ENCODE measurements at places on chromosomes 3 and 15. TPM values are rescaled to one million over a fixed set of nuclear protein-coding genes. Genes with fewer than 3 reads are reported as not detected.

The RBP2 gene
- total RNA-seq, result not detected

DNA sequence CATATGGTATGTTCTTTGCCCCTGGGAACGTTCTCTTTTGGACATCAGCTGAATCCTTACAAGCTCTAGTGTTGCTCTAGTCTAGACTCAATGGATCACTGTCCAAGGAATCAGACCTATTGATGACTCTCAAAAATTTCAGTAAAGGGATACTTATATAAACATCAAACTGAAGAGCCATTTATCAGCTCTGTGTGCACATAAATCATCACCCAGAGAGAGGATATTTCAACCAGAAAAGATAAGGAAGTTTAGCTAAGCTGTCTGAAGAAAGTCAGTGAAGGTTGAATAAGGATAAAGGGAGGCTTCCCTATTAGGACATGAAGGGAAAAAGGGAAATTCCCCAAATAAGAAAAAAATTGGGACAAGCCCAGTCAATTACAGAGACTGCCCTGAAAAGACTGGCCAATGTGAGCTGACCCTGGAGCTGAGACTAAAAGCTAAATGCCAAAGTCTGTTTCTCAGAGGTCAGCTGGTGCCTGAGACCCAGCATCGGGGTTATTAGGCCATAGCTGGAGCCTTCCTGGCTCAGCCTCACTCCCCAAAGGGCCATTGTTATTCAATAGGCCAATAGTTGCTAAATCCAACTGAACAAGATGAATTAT, 424.1 kb upstream of the THBS1 start:
- no peak overlapping the region for H3K27ac ChIP-seq
- H3K27me3 ChIP-seq, result no peaks in the 10 kb centered on the region
- H3K36me3 ChIP-seq, result peaks cover 4% of the 10 kb centered on the region
- no peak overlapping the region for H3K4me3 ChIP-seq

The ATP2B2 gene
- total RNA-seq, result not detected

- no peak for DNase-seq
- H3K4me3 ChIP-seq, result no peak overlapping the region
- H3K27ac ChIP-seq, result no peak overlapping the region
- no peaks in the 10 kb centered on the region for H3K4me1 ChIP-seq
- H3K27me3 ChIP-seq, result peaks cover 5% of the 10 kb centered on the region
Measured at GRCh38 chr15:87985451-87985850, 271.1 kb downstream of the NTRK3 start.

- peaks cover 24% of the 10 kb centered on the region for H3K27me3 ChIP-seq
- no peak overlapping the region for H3K27ac ChIP-seq
- H3K36me3 ChIP-seq, result no peaks in the 10 kb centered on the region
- H3K4me3 ChIP-seq, result no peak overlapping the region
- no peak for DNase-seq
- H3K4me1 ChIP-seq, result peaks cover 7% of the 10 kb centered on the region
Measured at GRCh38 chr15:76978522-76979330, 16.2 kb upstream of the PSTPIP1 start.

GRCh38 chr3:108006881-108007331, 83.9 kb downstream of the CD47 start:
- no peak overlapping the region for H3K27ac ChIP-seq
- no peak overlapping the region for H3K4me3 ChIP-seq
- no peak for DNase-seq
- H3K27me3 ChIP-seq, result peaks cover 30% of the 10 kb centered on the region
- no peaks in the 10 kb centered on the region for H3K4me1 ChIP-seq

The USP3 gene
- 18.0 TPM for total RNA-seq

DNA sequence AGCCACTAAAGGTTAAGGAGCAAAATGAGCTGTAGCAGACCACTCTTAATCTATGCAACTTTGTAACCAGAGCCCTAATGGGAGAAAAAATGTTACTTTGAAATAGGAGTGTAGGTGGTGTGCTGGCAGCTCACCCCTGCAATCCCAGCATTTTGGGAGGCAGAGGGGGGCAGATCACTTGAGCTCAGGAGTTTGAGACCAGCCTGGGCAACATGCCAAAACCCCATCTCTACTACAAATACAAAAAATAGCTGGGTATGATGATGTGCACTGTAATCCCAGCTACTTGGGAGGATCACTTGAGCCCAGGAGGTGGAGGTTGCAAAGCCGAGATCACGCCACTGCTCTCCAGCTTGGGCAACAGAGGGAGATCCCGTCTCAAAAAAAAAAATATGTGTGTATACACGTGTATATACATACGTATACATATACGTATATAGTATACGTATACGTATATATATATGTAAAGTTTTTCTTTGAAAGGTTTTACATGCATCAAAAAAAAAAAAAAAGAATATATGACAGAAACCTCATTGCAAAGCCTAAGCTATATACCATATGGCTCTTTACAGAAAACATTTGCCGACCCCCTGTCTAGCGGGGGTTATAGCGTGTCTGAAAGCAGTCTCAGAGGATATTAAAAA, 15.7 kb downstream of the CAPN7 start:
- H3K27ac ChIP-seq, result no peak overlapping the region
- H3K36me3 ChIP-seq, result peaks cover 32% of the 10 kb centered on the region
- H3K4me1 ChIP-seq, result no peaks in the 10 kb centered on the region
- DNase-seq, result no peak
- H3K27me3 ChIP-seq, result no peaks in the 10 kb centered on the region

DNA sequence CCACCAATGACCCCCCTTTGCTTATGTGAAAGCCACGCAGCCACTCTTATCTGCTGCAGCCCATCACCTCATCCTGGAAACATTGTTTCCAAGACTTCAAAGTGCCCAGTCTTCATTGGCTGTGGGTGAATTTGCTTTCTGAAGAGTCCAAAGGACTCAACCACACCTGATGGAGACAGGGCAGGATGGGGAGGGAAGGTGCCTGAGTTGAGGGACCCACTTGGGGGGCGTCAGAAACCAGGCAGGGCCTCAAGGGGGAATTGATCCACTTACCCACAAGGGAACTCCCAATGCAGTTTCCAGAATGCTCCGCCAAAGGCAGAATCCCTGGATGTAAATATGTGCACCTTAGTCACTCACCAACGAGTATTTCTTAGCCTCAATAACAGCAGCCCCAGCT, 147.9 kb upstream of the ATP2B2 start:
- no peaks in the 10 kb centered on the region for H3K4me1 ChIP-seq
- peaks cover 17% of the 10 kb centered on the region for H3K27me3 ChIP-seq
- H3K36me3 ChIP-seq, result no peaks in the 10 kb centered on the region
- H3K27ac ChIP-seq, result no peak overlapping the region

The LMAN1L gene
- not detected for total RNA-seq

The CORO2B gene
- total RNA-seq, result 9.8 TPM

DNA sequence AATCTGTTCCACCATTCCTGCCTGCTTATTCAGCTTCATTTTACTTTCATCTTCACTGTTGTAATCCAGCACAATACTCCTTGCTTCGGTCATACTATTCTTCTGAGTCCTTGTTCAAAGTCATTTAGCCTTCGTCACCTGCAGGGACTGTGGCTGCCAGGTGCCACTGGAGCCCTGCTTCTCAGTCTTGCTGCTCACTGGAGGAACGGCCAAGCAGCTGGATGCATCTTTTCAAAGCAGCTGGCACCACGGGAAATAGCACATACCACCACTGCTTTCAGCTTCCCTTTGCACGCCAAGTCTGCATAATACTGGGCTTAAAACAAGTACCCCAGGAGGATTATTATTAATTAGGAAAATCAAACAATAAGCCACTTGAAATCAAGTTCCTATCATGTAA, 287.6 kb downstream of the BCHE start:
- DNase-seq, result no peak
- H3K36me3 ChIP-seq, result no peaks in the 10 kb centered on the region
- H3K4me1 ChIP-seq, result no peaks in the 10 kb centered on the region

The TIGIT gene
- not detected for total RNA-seq

The GRAMD1C gene
- 6.7 TPM for total RNA-seq

- H3K4me3 ChIP-seq, result no peak overlapping the region
- H3K4me1 ChIP-seq, result no peaks in the 10 kb centered on the region
- no peaks in the 10 kb centered on the region for H3K36me3 ChIP-seq
- no peak overlapping the region for H3K27ac ChIP-seq
- no peaks in the 10 kb centered on the region for H3K27me3 ChIP-seq
- DNase-seq, result no peak
Measured at GRCh38 chr3:94896994-94897393, 834.1 kb downstream of the NSUN3 start.

Data from HFFc6 (cell line).